ENCODE measurements at places on chromosomes 4 and X.

- no peak for DNase-seq
Observed at GRCh38 chrX:133660281-133660680, 245.0 kb upstream of the GPC4 start.

DNA sequence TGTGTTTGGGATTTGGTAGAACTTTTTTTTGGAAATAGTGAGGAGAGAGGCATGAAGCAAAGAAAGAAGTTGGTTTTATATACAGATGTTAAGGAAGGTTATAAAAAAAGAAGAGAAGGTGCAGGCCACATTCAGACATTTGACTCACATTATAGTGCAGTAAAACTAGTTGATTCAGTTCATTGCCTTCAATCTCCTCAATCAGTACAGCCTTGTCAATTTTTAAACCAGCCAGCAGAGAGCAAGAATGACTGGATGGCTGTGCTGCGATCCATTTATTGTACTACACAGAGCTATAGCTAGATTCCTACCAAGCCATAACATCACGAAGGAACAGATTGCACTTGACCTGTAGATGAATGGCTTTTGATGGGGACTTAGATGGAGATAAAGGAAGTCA lies 79.7 kb upstream of the LSM6 start:
- DNase-seq, result no peak

DNA sequence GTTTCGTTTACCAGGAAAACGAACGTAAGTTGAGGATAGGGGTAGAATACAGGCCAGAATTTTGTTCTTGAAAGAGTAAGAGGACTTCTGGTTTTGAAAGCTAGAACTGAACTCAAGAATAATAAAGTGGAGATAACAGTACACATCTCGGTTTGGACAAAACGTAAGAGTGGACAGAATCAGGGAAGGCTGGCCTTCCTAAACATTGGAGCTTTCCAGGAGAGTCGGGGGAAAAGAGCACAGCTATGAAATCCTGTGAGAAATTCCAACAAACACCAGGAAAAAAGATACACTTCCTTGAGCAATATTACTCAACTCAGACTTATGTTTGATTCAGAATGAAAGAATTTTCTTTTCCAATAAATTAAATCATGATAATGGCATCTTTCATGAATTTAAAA lies 1.2 kb downstream of the CTSO start:
- no peak for DNase-seq

- DNase-seq, result no peak
Observed at GRCh38 chrX:37781081-37781480, 1.2 kb downstream of the CYBB start.

DNA sequence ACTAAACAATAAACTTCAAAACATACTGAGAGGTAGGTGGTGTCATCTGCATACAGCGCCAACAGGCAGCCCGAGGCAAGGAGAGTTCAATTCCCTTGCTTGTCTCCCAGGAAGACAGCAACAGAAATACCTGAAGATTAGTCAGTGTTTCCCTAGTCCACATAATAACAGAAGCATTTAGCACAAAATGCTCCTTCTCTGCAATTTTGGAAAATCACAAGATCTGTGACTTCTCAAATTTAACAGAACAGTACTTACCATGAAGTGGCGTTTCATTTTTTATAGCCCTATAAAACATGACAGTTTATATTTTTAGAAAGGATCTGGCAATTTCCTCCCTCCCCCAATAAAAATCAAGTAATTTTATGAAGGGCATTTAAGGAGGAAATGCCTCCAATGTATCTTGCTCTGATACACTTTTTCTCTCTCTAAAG lies 67.1 kb upstream of the MYOZ2 start:
- DNase-seq, result no peak

DNA sequence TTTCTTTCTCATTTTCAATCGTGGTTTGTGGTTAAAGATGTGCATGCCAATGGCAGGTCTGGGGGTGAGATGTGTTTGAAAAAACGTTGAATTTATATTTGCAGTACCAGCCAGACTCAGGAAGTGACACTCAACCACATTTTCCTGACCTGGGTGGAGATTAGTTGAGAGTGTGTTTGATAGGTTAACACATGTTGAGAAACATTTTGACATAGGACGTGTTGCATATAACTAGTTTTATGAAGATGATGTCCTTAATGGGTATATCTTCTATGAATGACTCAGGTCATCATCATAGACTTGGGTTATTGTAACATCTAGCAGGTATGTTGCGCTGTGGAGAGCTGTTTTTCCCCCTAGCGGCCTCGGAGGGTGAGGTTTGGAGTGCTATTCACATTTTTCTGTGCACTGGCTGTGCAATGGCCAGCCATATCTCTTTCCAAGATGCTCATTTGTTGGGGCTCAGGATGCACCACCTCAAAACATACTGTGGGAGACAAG lies 21.7 kb upstream of the CD38 start:
- DNase-seq, result no peak

- no peak for DNase-seq
Observed at GRCh38 chr4:147090486-147090885, 144.8 kb upstream of the TTC29 start.

- no peak for DNase-seq
Observed at GRCh38 chr4:48078425-48078824, 55.6 kb downstream of the TXK start.

DNA sequence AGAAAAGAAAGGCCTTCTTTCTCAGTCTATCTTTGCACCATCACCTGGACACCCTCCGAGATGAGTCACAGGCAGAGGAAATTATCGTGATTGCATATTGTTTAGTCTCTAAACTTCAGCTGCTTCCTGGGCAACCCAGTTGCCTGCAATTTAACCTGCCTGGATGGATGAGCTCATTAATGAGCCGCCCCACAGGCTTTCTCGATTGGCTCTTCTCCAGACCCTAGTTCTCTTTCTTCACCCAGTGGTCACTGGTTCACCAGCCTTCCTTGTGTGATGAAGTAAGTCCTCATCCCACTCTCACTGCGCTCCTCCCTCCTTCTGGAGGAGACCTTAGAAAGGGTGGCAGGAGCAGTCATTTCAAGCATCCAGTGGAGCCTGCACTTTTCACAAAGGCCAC lies 94.4 kb downstream of the SOWAHB start:
- DNase-seq, result peak; percentile 90

DNA sequence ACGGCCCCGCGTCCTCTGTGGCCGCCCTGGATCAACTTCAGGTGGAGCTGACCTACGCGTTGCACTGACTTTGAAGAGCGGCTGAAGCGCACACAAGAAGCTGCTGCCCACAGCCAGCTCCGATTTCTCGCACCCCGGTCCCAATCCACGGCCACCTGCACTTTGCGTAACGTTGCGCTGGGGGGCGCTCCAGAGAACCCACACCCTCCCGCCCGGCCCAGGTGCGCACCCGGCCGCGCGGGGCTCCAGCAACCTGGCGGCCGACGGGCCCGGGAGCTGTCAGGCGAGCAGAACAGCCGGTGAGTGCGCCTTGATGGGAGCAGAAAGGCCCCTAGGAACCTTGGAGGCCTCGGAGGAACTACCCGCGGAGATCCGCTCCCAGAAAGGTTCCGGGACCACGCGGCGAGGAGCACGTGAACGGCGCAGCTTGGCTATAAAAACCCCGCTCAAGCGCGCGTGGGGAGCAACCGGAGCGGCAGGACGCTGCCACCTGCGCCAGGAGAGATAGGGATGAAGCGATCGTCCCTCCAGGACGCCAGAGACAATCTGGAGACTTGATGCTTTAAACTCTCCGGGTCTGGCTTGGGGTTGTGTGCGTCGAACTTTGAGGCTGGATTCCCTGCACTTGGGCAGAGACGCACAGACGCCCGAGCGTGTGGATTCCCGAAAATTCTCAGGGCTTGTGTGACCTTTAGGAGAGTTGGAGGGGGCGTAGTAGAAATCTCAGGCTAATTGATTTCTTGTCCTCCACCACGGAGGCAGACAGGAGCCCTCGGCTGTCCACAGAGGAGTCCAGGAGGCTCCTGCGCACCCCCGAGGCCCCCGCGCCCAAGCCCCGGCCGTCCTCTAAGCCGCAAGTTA lies 591 bp upstream of the NWD2 start:
- DNase-seq, result peak; percentile 52

- no peak for DNase-seq
Observed at GRCh38 chrX:43065978-43066377, 288.0 kb upstream of the PPP1R2C start.

- no peak for DNase-seq
Observed at GRCh38 chrX:28312965-28313364, 274.3 kb upstream of the IL1RAPL1 start.

DNA sequence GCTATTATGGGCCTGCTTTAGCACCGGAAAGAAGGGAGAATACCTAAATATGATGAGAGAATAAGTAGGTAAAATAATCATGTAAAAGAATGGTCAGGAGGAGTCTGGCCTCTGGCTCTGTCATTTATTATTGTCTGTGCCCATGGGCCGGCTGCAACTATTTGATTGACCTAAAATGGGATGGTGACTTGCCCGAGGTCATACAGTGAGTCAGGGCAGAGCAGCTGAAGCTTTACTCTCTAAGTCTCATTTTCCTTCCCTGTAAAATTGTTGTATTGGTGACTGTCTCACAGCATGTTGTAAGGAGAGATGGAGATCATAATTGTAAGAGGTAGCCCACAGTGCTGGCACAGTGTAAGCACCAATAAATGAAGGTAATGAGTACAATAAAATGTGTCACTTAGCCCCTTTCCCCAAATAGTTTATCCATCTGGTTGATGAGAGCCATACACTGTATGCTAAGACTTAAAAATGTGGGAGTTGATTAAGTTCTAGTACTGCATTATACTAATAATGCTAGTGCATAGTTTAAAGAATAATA lies 39.6 kb downstream of the RUFY3 start:
- no peak for DNase-seq

DNA sequence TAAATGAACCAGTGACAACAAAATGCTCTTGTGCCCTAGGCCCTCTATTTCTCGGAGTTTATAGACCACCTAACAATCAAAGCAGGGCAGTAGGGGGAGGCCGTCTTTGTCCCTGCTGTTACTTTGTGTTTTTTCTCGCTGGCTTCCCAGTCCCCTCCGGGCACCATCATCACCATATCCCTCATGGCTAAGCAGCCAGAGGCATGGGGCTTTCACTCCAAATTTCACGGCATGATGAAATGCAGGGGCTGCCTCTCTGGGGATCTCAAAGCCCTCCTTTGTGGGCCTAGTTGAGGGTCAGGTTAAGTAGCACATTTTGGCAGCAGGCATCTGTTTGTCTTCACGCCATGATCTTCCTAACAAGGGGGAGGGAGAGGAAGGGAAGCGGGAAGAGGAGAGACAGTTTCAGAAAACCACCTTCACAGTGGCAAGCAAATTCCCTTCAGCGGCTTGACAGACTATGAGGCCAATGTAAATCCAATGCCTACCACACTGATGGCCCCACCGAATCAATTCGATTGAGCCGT lies 91.9 kb downstream of the ANOS1 start:
- peak; percentile 71 for DNase-seq

GRCh38 chr4:75099321-75099720 lies 166.4 kb downstream of the PARM1 start:
- DNase-seq, result peak; percentile 41

DNA sequence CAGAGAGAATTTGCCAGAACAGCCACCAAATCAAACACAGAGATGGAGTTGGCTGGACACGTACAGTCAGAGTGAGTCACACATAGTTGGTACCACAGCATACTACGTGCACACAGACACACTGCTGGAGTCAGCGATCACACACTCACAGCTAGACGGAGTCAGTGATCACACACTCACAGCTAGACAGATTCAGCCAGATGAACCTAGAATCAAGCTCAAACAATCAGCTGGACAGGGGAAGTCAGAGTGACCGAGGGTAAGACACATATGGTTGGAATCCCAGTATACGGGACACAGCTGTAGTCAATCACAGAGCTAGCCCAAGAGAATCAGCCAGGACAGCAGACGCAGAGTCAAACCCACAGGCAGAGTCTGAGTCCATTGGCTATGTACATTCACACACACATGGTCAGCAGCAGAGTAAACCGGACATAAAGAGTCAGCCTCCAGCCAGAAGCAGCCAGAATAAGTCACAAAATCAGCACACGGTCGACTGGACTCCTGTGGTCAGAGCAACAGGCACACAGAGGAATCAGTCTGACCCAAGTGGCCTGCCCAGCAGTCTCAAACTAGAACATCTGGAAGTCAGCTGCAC lies 4.6 kb downstream of the SLC38A5 start:
- DNase-seq, result no peak

DNA sequence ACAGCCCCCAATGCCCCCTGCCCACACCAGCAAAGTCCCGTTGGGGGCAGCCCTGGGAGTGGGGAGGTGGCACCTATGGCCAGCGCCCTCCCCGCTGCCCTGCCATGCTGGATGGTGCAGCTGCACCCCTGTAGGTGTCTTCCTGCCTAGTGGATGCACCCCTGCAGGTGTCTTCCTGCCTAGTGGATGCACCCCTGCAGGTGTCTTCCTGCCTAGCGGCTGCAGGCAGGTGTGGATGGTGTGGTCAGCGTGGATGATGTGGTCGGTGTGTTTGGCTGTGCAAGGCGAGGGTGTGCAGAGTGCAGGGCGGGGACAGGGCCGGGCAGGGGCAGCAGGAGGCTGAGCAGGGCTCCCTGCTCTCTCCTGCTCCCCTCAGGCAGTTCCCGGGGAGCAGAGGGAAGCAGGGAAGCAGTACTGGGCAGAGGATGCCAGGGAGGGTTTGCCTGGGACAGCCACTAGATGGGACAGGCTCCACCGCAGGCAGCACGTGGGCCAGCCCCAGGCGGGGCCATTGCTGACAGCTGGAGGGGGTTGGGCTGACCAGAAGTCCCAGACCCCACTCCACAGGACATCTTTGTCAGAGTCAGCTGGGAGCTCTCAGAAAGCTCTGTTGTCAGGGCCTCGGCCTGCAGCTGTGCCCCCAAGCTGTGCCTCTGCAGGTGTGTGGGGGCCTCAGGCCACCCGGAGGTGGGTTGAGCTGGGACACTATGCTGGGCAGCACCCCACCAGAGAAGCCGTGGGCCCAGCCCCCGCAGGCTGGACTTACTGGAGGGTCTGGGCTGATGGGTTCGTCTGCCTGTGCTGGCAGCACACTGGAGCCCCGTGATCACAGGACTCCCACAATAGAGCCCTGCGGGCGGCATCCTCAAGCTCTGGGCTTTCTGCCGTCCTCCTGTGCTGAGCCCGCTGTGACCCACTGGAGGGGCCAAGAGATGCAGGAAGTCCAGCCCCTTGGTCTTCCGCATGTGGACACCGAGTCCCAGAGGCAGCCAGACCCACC lies 23.7 kb downstream of the DOK7 start:
- DNase-seq, result peak; percentile 78

GRCh38 chr4:86967073-86967472 lies 32.3 kb downstream of the AFF1 start:
- no peak for DNase-seq

DNA sequence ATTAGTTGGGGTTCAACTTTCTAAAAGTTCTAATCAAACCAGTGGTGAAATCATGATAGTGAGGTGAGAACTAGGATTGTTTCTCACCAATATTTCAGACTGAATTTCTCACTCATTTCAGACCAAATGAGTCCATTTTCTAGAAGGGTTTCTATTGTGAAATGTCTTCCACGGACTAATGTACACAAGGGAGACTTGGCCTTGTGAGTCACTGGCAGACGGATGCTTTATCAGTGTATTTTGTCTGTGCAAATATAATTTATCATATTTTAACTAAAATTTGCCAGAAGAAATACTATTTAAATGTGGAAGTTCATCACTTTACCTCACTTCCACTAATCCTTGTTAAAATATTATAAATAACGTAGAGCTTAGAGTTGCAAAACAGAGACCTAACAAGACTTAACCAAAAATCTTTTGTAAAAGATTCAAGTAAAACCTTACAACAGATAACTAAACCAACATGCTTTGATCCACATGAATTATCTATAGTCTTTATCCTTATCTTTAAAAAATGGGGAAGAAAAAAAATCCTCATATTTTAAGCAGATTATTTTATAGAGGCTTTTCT lies 506.0 kb upstream of the FAM241A start:
- DNase-seq, result peak; percentile 6

Data from NCI-H69 (cell line).